ENCODE measurements at places on chromosomes 1 and 21. TPM values are rescaled to one million over a fixed set of nuclear protein-coding genes. Genes with fewer than 3 reads are reported as not detected.

Gene TNNI3K
- total RNA-seq = not detected

Gene CD1D
- not detected for total RNA-seq

Gene LRRC7
- total RNA-seq = not detected

Gene TNFRSF8
- total RNA-seq = not detected

Gene KRTAP10-6
- not detected for total RNA-seq

Gene VHLL
- total RNA-seq = 0.52 TPM

Gene GNAT2
- not detected for total RNA-seq

Gene HTR6
- 0.33 TPM for total RNA-seq

Gene AMPD1
- not detected for total RNA-seq

Gene SOX13
- total RNA-seq = 12.0 TPM

Gene MATN1
- total RNA-seq = 0.12 TPM

Gene UBL4B
- not detected for total RNA-seq

Gene SERPINC1
- not detected for total RNA-seq

Gene MAP3K7CL
- total RNA-seq = 10.3 TPM

Gene KCNE2
- not detected for total RNA-seq

Gene FLG2
- total RNA-seq = not detected

Gene TFF3
- total RNA-seq = not detected

Gene MRPS21
- 62.9 TPM for total RNA-seq
